ENCODE measurements at places on chromosomes 12 and 14. TPM values are rescaled to one million over a fixed set of nuclear protein-coding genes. Genes with fewer than 3 reads are reported as not detected.

DNA sequence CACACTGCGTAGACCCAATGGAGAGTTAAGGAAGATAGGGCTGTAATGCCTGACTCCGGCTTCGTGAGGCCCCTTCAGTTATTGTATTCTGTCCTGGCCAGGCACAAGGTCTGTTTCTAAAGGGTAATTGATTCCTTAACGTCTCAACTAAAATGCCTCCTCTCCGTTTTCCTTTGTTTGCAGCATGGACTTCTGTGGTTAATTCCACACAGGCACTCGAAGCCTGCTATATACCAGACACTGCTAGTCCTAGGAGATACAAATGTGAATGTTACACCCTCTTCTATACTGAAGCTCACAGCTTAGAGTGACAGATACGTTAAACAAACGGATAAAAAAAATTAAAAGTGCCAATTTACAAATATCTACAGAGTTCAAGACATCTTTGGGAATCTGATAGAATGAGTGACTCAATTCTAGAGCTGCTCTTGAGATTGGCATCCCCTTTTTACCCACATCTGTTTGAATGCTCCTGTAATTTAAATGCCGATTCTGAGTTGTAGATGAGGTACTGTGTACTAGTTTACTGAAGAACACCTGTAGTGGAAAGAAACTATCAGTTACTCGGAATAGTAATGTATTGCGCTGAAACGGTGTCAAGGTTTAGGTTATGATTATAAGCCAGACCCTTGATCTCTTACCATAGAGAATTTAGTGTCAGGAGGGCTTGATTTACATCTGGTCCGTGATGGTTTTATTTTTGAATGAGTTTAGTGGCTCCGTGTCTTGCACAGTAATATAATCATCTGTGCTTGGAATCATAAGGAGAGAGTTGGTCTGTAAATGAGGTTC lies 784 bp downstream of the PSMA6 start:
- no peak for DNase-seq

DNA sequence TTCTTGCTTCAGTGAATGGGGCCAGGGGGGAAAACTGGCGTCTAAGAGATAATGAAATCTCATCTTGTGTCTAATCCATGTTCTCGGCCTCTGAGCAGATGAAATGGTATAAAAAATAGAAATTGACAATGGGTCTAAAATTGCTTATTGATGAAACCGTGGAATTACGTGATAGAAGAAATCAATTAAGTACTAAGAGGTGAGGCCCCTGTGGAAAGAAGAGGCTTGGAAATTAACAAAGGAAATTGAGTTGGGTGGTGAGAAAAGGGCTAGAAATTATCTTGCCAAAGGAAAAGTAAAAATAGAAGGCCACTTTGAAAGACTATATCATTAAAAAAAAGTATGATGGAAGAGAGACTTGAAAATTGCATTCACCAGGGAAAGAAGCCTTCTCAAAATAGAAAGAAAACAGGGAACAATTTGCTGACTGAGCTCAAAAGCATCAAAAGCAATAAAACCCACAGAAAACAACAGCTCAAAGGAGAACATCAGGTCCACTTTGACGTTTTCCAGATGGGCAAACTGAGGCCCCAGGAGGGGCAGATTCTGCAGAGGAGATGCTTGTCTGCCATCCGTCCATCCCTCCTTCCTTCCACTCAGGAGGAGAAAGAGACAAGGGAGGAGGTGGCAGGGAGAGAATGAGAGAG lies 226.1 kb upstream of the RTL1 start:
- DNase-seq = no peak

DNA sequence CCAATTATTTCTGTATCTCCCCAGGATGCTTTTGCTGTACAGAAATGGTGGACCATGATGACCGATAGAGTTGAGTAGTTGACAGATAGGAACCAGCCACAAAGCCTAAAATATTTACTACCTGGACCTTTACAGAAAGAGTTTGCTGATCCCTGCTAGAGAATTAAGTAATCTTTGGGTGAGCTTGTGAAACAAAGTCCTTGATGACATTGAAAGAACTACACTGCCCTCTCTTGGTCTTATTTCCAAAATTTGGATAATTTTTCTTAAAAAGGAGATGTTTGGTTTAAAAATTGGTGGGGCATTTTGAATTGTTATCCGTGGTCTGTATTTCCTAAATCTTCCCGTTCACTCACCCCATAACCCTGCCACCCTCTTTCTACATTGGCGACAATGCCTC lies 13.7 kb upstream of the TCTN1 start:
- no peak for DNase-seq

Gene C2CD5
- 34.5 TPM for total RNA-seq

DNA sequence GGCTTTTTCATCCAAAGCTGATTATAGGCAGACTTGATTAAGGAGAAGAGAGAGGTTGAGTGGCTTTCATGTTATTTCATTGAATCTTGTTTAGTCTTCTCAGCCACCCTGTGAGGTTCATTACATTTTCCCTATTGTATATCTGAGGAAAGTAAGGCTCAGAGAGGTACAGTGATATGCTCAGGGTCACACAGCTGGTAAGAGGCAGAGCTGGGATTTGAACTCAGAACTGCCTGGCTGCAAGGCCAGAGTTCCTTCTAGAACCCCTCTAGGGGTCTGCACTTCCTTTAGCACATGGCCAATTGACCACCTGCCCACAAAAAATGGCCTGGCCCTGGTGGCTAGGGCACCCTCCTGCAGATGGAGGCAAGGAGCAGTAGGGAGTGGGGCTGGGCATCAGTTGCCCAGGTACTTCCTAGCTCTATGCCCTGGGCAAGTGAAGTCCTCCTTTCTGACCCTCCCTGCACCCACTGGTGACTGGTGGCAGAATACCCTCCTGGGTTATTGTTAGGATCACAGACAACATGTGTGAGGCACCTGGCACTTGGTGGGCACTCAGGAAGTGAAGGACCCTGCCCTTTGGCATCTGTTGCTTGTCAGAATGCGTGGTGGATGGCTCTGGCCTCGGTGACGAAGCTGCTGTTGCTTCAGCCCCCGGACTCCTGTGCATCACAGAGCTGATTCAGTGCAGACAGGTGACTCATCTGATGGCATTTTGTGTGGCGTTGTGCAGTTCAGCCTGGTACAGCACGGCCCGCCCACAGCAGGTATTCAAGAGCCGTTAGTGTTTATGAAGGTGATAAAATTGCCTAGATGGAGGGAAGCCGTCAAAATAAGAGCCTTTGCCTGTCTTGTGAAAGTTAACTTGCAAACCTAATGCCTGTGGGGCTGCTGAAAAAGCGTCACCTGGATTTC lies 115.8 kb downstream of the SLC25A47 start:
- no peak for DNase-seq

Gene BBOF1
- total RNA-seq = 0.92 TPM

GRCh38 chr12:52524898-52525591 lies 4.9 kb upstream of the KRT5 start:
- DNase-seq = no peak

DNA sequence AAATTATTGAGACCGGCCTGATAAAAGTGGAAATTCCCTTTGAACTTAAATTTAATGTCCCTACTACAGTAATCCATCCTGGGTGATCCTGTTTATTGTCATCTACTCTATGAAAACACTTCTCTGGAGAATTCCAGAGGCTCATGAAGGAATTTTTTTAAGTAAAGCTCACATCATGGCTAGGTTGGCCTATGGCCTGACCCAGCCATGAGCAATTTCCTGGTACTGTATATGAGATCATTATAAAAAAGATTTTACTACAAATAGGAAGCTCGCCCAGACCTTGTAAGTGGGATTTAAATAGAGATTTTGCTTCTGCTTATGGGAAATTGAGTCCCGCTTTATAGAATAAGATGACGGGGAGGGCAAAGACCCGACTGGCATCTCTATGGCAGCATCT lies 215.5 kb downstream of the DPF3 start:
- peak; percentile 54 for DNase-seq

- no peak for DNase-seq
Observed at GRCh38 chr12:123512838-123513665, 20.5 kb downstream of the RILPL1 start.

DNA sequence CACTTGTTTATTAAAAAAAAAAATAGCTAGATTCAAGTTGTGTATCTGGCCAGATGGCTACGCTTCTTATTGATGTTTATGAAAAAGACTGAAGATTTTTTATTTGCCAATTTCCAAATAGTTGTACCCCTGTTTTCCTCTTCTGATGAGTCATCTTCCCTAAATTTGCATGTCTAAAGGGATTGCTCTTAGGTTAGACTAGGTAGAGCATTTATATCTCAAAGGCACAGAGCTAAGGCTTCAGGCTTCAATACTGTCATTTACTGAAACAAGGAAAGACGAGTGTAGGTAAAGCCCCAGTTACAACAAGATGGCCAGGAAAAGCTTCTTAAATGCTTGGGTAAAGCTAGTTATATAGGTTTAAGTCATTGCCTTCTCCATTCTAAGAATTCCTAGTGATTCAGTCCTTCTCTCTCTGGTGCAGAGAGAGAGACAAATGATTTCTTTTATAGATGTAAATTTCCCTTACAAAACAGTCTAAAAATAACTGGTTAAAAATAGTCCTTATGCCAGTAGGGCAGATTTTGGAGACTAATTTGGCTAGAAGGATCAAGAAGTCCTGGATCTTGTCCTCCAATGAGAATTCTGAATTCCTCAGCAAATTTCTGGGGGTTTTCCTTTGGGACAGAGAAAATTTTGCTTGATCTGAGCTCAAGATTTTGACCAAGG lies 26.1 kb downstream of the LEMD3 start:
- DNase-seq = no peak

Gene P2RX2
- total RNA-seq = not detected

GRCh38 chr14:102317564-102318248 lies 1.8 kb upstream of the ZNF839 start:
- no peak for DNase-seq

Gene VRK1
- 14.2 TPM for total RNA-seq

DNA sequence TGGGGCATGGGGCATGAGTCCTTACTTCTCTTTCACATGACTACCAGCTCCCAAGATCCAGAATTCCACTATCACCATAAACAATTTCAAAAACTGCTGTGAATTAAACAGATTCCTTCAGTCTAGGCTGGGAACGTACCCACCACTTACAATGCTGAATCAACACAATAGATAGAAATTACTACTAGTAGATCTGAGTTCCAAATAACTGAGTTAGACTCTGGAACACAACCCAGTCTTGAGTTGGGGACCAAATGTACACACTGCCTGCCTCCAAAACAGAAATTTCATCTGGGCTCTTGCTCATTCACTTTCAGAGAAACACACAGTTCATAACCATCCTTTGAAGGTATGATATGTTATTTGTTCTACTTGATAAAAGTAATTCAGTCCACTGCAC lies 8.9 kb downstream of the CORO1C start:
- DNase-seq = no peak

DNA sequence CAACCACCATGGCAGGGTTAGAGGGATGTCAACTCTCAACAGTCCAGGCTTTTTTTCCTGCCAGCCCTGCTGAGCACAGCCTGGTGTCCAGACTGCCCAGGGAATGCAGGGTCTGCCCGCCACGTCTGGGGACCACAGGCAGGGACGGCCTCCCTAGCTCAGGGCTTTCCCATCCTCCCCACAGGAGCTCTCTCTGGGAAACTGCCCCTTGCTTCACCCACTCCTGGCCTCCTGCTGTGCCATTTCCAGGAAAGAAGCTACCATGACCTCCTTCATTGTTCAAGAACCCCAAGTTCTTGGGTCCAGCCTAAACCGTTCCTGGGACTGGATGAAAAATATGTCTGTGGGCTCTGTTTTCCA lies 4.8 kb downstream of the SCNN1A start:
- no peak for DNase-seq

DNA sequence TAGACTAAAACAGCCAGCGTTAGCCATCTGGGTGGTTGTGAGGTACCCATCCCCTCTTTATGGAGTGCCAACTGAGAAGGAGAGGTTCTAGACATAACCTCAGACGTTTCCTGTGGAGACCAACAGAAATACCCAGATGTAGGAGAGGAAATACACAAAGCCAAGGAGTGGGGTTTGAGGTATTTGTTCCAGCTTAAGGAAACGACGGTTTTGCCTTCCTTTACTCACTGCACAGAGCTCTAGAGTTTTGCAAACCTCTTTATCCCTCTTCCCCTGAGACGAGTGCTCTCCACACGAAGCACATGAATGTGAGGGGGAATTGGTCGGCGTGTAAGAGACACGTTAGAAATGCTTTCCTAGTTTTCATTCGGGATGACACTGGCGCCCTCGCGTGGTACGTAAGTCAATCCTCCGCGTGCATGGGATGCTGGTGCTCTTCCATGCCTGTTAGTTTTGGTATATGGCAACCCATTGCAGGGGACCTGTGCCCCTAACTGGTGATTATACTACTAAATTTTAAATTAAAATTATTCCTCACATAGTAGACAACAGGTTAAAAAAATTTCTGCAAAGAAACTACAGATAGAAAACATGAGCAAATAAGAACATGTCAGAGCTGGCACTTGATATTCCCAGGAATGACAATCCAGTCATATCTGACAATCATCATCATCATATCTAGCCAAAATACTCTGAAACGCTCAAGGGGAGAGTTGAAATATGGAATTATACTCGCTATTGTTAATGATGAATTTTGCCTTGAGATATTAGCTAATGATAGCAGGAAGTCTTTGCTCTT lies 121.7 kb downstream of the PPM1H start:
- peak; percentile 50 for DNase-seq

GRCh38 chr12:49978125-49978524 lies 5.4 kb downstream of the AQP6 start:
- no peak for DNase-seq

Gene IL26
- not detected for total RNA-seq

GRCh38 chr12:25904442-25904841 lies 54.0 kb upstream of the RASSF8 start:
- DNase-seq = no peak

- no peak for DNase-seq
Observed at GRCh38 chr12:76766161-76766560, 2.2 kb downstream of the ZDHHC17 start.

Gene KSR2
- total RNA-seq = 1.3 TPM

- no peak for DNase-seq
Observed at GRCh38 chr12:15038137-15038536, 65.3 kb downstream of the PDE6H start.

DNA sequence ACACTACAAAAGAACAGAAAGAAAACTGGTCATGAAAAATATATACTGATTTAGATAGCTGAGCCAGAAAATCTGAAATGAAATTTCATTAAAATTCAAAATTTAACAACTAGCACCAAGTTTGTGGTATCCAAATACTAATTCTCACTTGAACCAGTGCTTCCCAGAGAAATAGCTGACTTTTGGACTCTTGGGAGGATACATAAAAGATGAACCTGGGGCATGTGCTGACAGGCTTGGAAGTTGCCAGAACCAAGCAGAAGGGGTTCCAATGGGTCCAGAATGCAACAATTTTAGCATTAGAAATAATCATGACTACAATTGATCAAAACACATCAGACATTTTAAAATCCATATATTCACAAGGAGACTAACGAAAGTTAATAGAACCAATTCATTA lies 175.0 kb downstream of the MDGA2 start:
- no peak for DNase-seq

DNA sequence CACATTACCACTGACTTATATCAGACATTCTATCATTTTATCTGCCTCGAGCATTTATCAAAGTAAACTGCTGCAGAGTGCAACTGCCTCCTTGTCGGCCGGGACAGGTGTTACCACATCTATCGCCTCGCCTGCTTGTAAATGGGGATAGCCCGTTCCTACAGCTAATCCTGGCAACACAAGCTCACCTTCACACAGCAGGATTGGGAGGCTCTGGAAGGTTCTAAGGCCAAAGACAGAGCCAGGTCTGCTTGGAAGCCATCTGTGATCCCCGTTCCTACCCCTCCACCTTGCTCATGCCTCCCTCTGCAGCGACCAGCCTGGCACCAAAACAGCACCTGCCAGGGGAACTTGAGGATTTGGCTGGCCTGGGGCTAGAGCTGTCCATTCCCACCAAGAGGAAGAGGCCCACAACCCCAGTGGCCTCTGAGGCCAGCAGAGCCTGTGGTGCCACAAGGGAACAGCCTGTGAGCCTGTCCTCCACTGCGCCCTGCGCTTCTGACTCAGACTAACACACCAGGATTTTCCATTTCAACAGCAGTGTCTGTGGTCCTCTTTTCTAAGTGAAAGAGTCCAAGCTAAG lies 114.8 kb upstream of the DIO3 start:
- no peak for DNase-seq
